Osteoblast (primary cell): ENCODE measurements at places on chromosomes 6 and 20.

DNA sequence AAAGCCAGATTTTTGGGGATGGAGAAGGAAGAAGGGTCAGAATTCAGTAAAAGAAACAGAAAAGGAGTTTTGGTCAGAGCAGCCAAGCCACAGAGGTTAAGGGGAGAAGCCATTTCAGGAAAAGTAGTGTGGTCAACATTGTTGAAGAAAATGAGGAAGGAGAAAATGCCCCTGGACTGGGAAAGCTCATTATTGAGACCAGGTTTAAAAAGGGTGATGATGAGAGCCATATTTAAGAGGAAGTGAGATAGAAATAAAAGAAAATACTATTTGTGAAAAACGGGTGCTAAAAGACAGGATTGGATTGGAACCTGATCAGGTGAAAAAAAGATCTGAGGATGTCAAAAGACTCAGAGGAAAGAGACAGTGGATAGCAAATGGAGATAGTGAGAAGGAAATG, 75.8 kb downstream of the CEP162 start:
- DNase-seq, result no peak

DNA sequence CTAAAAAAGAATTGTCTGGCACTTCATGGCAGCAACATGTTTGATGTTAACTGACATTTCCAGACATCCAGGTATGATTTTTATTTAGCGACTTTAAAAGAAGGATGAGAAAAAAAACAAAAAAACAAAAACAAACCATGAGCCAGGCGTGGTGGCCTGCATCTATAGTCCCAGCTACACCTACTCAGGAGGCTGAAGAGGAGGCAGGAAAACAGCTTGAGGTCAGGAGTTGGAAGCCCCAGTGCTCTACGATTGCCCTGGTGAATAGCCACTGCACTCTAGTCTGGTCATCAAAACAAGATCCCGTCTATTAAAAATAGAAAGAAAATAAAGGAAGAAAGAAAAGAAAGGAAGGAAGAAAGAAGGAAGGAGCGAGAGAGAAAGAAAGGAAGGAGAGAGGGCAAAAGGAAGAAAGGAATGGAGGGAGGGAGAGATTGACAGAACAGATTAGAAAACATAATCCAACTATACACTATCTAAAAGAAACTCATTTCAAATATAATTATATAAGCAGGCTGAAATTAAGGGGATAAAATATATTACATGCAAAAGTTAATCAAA, 141.6 kb downstream of the TRIM27 start:
- no peak for DNase-seq

DNA sequence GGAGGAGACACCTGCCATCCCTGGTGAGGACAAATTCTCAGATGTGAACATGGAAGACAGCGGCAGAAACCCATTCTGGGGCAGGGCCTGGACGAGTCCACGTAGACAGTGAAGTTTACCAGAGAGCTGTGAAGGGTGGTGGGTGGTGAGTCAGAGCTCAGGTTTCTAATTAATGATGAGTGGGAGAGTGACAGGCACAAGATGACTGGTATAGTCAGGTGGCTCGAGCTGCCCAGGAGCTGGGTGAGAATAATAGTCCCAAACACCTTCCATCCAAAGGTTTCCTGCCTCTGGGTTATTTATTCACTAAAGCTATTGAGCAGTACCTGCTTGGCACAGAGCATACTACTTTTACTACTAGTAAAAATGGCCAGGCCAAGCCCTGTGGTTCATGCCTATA, 6.0 kb downstream of the TLDC2 start:
- DNase-seq, result peak; percentile 72

GRCh38 chr20:17565169-17565845, 4.6 kb upstream of the DSTN start:
- no peak for DNase-seq

- no peak for DNase-seq
Measured at GRCh38 chr6:168206186-168206585, 113.4 kb downstream of the DACT2 start.

DNA sequence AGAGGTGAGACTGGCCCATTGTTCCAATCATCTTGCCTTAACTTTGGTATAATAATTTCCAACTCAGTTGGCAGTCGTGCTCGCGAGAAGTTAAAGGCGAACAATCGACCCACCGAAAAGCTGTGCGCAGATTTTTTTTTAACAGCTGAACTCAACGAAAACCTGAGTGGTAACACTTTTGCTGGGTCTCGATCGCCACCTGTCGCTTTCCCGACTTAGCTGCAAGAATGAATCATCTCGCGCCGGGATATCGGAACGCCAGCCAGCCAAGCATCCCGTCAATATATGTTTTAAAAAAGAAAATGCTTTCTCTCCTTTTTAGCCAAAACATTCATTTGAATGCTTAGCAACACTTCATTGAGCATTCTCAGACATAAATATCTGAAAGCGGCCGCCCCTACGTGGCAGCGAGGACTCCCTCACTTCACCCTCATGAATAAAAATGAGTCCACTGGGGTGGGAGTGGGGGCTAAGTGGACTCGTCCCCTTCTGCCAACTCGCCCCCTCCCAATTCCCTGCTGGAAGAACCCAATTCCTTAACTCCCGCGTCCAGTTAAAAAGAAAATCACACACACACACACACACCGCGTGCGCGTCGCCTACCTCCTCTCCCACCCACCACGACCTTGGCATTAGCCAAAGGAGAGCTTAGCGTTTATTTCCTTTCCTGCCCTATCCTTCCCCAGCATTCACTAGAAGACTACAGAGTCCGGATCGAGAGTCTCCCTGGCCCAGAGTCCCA, 1.5 kb downstream of the COL12A1 start:
- DNase-seq, result peak; percentile 92

DNA sequence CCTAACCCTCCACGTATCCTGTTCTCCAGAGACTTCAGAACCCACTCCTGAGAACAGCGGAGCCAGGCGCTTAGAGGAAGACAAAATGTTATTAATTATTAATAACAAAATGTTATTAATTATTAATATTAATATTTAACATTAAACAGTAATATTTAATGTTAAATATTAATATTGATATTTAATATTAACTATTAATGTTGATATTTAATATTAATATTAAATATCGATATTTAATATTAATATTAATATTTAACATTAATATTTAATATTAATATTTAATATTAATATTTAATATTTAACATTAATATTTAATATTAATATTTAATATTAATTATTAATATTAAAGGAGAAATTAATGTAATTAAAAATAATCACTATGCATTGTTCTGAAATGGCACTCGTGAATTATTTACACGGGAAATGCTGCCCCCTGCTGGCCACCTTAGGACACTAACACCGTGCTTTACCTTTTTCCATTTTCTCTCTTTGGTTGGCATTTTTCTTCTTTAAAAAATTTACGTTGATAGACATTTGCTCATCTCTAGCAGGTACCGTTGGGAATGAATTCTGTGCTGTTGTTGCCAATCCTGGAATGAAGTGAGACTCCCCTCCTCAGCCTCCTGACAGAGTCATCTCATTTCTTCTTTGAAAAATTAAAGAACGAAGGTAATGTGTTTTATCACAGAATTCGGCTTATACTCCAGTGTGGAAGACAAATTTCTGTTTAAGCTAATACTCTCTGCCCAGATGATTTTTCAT, 7.5 kb upstream of the GGTLC1 start:
- peak; percentile 82 for DNase-seq

DNA sequence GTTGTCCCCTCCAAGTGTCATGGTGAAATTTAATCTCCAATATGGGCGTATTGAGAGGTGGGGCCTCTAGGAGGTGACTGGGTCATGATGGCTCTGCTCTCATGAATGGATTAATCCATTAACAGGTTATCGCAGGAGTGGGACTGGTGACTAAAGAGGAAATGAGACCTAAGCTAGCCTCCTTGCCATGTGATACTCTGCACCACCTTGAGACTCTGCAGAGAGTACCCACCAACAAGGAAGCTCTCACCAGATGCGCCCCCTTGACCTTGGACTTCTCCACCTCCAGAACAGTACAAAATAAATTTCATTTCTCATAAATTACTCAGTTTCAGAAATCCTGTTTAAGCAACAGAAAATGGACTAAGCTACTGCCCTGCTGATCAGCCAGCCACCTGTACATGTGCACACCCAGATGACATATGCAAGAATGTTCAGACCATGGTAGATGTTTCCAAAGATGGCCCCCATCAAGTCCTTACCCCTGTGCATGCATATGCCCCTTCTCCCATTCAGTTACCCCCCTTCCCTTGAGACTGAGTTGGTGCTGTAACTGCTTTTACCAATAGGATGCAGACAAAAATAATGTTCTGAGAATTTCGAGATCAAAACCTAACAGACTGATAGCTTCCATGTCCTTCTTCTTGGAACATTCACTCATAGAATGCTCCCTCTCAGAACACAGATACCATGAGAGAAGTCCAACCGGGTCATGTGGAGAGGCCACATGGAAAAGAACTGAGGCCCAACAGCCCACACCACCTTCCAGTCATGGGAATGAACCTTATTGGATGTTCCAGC, 28.4 kb downstream of the MAP3K5 start:
- no peak for DNase-seq

DNA sequence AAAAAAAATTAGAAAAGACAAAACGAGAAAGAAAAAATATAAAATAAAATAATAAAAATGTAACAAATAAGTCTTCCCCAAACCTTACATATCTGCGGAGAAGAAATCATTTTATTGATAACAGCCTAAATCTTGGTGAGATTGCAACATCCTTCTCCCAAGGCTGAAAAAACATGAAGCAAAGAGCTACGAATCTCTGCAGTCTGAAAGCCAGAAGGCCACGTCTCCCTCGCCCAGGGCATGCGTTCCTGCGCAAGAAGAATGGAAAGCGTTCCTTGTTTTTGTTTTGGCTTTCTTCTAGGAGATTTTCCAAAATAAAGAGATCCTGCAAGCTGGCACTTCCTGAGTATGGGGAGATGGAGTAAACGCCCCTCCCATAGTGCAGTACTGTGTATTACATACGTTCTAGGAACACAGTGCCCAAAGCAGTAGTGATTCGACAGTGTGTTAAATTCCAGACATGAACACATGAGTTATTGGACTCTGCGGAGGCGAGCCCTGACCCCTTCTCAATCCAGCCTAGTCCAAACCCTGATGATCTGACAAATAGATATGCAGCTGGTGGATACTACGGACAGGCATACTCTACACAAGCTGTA, 126.7 kb upstream of the RREB1 start:
- DNase-seq, result no peak

- DNase-seq, result no peak
Measured at GRCh38 chr6:67986694-67987232, 648.3 kb upstream of the ADGRB3 start.

GRCh38 chr6:160424256-160424655, 76.1 kb downstream of the SLC22A3 start:
- no peak for DNase-seq

- DNase-seq, result no peak
Measured at GRCh38 chr20:16553684-16554083, 19.6 kb downstream of the KIF16B start.

GRCh38 chr20:2871661-2872458, 1.4 kb upstream of the PTPRA start:
- peak; percentile 45 for DNase-seq

- DNase-seq, result no peak
Measured at GRCh38 chr6:8234321-8234720, 132.0 kb upstream of the EEF1E1 start.

- DNase-seq, result no peak
Measured at GRCh38 chr6:125679128-125679527, 70.3 kb upstream of the HEY2 start.
